Mesothelial cell of epicardium (in vitro differentiated cells): ENCODE measurements at places on chromosomes 3 and 15.
A peak's percentile ranks its signal among the peaks of the same experiment; 100 is the strongest.

- peak; percentile 51 for DNase-seq
Measured at GRCh38 chr3:13878281-13879101, 1.4 kb downstream of the WNT7A start.

GRCh38 chr3:187066228-187066995 is 72.9 kb downstream of the RPL39L start:
- DNase-seq: no peak

DNA sequence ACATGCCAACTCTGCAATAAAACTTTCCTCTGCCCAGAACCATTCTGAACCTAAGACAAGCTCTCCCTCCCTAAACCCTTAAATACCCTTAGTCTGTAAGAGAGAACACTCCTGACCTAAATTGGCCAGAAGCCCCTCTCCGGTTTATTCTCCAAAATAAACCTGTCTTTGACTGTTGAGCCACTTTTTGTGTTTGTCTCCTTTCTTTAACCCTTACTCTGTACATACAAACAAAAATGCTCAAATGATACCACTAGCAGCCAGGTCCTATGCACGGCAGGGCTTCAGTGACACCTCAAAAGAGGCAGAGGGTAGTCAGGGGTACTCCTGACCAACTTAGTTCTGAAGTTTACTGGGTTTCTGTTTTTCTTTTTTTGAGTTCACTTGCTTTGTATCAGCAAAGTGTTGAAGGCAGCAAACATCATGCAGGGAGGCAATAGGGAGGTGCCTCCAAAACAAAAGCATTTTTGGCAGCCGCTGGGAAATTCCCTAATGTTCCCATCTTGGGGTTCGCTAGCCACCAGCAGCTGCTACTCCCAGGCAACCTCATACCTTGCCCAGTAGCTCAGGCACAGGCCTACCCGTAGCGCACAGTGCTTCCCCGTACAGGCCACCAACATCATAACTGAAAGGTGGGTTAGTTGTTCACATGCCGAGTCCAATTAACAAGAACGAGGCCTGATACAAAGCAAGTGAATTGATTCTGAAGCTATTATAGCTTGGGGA is 62.9 kb upstream of the GCNT3 start:
- no peak for DNase-seq

DNA sequence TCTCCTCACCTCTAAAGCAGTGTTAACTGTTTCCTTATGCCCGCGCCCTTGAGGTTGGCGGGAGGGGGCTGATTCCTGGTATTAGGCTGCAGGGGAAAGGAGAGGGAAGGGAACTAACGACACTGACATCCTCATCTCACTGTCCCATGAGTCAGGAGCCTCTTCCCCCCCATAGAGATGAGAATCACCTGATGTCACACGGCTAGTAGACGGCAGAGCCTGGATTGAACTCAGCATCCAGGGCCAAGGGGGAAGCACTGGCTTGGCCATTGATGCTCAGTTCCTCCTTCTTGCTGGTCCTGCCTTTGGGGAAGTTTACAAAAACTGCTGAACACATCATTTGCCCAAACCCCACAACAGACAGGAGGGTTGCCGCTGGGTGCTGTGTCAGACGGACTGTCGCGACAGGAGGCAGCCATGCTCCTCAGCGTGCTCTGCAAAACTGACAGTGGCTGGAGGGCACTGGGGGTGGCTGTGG is 38.5 kb downstream of the IDH2 start:
- no peak for DNase-seq

DNA sequence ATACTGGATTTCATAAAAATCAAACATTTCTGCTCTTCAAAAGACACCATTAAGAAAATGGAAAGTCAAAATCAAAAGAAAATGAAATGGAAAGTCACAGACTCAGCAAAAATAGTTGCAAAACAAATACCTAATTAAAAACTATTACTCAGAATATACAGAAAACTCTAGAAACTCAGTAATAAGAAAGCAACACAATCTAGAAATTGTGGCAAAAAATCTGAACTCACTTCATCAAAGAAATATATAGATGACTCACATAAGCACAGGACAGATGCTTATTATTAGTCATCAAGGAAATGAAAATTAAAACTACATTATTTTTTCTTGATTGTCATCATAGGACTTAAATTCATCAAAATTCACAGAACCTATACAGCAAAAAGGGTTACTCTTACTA is 430.0 kb downstream of the SHQ1 start:
- no peak for DNase-seq

DNA sequence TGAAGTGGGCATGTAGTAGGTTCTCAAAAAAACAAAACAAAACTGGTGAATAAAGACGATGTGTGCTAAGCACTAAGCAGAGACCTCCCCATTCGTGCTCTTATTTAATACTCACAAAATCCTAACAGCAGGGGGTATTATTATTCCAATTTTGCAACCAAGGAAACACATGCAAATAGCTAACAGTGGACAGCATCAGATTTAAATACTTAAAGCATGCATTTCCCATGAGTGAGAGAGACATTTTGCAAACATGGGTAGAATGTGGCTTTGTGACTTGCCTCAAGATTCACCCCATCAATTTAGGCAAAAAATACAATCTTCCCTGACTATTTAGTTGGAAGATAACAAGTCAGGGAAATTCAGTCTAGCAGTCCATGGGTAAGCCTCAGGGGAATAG is 946.2 kb upstream of the CFAP20DC start:
- DNase-seq: no peak

DNA sequence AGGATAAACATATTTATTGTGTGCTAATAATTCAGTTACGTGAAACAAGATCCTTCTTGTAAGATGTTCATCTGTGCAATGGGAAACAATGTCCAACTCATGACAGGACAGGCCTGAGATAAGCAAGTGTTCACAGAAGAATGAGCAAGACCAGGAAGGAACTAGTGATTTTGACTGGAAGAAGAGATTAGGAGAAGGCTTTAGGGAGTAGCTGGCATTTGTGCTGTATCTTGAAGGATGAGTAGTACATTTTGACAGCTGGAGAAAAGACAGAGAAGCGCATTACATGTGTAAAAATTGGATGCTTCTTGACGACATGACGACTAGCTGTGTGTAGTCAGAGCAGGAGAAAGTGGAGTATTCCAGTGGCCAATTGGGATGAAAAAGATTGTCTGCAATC is 48.4 kb downstream of the GBE1 start:
- no peak for DNase-seq

GRCh38 chr3:98964784-98965183 is 63.3 kb upstream of the DCBLD2 start:
- DNase-seq: no peak

DNA sequence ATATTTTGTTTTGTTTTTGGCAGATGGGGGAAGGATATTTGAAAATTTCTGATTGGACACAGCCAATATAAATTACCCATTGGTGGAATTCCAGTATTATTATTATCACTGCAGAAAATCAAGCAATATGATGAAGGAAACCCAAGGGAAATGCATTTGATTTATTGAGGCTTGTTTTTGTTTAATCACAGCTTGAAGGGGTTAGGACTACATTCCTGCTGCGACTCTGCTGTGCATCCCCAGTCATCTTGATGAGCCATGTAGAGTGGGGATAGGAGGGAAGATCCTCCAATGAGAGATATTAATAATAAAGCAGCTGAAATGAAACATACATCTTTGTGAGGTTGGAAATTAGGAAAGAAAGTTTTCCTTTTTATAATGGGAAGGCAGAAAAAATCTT is 208.6 kb downstream of the GAP43 start:
- no peak for DNase-seq

GRCh38 chr3:43001094-43001553 is 22.0 kb downstream of the GASK1A start:
- no peak for DNase-seq

- no peak for DNase-seq
Measured at GRCh38 chr3:185726254-185726967, 98.4 kb downstream of the IGF2BP2 start.

GRCh38 chr3:128343287-128344051 is 123.2 kb downstream of the DNAJB8 start:
- no peak for DNase-seq

- peak; percentile 70 for DNase-seq
Measured at GRCh38 chr3:50274371-50275104, 4.3 kb upstream of the LSMEM2 start.

- no peak for DNase-seq
Measured at GRCh38 chr3:190012314-190012782, 108.3 kb downstream of the P3H2 start.
